ENCODE measurements at places on chromosomes 7 and 10.
A peak's percentile ranks its signal among the peaks of the same experiment; 100 is the strongest.

- DNase-seq: no peak
Measured at GRCh38 chr7:33593611-33594010, 311.7 kb upstream of the BMPER start.

- no peak for DNase-seq
Measured at GRCh38 chr10:4658777-4659176, 167.2 kb upstream of the AKR1E2 start.

GRCh38 chr7:18294411-18294810 is 201.1 kb upstream of the HDAC9 start:
- no peak for DNase-seq

DNA sequence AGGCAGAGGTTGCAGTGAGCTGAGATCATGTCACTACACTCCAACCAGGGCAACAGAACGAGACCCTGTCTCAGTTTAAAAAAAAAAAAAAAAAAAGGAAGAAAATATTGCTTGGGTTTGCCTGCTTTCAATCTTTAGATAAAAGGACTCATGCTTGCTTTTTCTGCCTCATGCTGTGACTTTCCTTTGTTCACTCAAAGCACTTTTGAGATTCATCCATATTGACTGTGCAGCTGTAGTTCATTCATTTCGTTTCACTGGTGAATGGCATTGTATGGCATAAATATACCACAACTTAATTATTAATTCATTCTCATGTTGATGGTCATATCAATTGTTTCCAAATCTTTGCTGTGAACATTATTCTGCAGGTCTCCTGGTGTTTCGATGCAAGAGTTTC is 97.6 kb upstream of the NFE2L3 start:
- DNase-seq: no peak

- DNase-seq: no peak
Measured at GRCh38 chr10:107715565-107715964, 551.1 kb upstream of the SORCS1 start.

- no peak for DNase-seq
Measured at GRCh38 chr10:18066947-18067346, 73.3 kb upstream of the CACNB2 start.

GRCh38 chr10:117399341-117400196 is 24.3 kb upstream of the PDZD8 start:
- DNase-seq: no peak

DNA sequence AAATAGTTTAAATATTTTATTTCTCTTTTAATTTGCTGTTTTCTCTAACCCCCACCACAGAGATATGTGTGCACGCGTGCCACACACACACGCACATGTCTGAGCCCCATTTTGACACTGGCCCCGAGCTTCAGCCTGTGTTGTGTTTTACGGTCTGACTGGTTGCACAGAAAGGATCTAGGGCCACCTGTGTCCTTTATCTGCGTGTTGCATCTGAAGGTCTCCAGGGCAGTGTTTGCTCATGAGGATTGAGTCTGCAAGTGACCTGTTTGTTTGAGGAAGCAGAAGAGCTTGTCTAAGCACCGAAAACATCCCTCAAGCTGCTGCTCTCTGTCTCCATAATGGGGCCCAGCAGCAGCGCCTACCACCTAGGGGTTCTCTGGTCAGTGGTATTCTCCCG is 266.4 kb upstream of the LYZL1 start:
- DNase-seq: no peak

- DNase-seq: no peak
Measured at GRCh38 chr10:47441938-47442337, 42.0 kb downstream of the ANXA8 start.

DNA sequence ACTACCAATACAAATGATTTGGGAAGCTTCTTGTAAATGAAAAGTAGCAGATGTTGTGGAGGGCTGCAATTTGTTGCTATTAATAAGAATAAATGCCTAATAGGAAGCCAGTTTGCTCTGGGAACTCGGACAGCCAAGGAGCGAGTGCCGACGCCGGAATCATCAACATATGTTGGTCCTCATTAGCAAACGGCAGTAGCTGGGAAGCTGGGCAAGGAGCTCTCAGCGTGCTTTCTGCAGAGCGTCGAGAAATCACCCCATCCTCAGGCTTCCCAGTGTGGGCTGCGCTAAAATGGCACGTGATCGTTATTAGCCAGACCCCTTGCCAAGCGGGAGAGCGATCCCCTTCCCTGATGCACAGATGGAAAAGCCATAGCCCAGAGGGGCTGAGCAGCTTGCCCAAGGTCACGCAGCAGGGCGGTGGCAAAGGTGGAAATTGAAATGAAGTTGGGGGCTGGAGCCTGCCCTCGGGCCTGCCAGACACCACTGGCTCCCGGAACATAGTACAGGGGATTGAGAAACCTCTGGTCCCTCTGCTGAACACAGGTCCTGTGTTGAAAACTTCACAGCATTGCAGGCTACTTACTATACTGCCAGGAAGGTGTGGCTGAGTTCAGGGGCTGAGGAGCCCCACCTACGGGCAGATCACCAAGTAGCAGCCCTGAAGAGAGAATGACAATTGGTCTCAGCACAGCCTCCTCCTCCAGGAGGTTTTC is 326.9 kb downstream of the PLXNA4 start:
- no peak for DNase-seq

DNA sequence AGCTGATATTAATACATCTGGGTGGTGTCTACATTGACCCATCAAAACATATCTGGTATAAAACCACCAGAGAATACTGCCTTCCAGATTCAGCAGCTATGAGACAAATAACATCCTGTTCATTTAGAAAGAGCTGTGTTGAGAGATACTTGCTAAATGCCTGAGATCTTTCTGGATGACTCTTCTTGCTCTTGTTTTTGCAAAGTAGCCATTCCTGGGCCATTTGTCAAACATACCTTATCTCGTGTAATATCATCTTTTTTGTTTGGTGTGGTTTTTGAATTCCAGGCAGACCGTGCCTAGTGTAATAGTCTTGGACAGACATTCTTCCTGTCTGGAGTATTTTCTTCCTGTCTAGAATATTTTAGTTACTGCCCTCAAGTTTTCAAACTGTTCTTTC is 74.7 kb upstream of the PRR15 start:
- no peak for DNase-seq

GRCh38 chr7:4806983-4807597 is 31.7 kb downstream of the AP5Z1 start:
- DNase-seq: no peak

- DNase-seq: no peak
Measured at GRCh38 chr10:73653701-73654100, 2.1 kb downstream of the SYNPO2L start.

- no peak for DNase-seq
Measured at GRCh38 chr7:100676501-100677306, 3.2 kb downstream of the GNB2 start.

GRCh38 chr10:89414879-89415821 is 782 bp downstream of the IFIT5 start:
- DNase-seq: peak; percentile 72

- no peak for DNase-seq
Measured at GRCh38 chr10:18456984-18457383, 194.4 kb downstream of the NSUN6 start.

GRCh38 chr10:21292763-21293517 is 232.5 kb downstream of the SKIDA1 start:
- peak; percentile 10 for DNase-seq

DNA sequence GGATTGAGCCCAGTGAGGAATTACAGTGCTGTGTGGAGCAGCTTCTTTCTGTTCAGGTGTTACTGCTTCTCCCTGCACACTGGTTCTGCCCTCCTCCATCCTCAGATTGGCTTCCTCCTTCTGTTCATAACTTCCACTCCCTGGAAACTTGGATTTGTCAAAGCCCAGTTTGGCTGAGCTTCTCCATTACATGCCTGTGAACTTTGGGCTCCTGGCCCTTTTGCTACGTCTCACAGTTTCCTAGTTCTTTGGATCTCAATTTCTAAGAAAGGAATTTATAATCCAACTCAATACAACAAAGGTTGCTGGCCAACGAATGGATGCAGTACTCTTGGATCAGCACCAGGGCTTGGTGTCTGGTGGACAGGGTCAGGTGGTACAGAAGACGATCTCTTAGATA is 318.1 kb downstream of the RPS24 start:
- DNase-seq: no peak

DNA sequence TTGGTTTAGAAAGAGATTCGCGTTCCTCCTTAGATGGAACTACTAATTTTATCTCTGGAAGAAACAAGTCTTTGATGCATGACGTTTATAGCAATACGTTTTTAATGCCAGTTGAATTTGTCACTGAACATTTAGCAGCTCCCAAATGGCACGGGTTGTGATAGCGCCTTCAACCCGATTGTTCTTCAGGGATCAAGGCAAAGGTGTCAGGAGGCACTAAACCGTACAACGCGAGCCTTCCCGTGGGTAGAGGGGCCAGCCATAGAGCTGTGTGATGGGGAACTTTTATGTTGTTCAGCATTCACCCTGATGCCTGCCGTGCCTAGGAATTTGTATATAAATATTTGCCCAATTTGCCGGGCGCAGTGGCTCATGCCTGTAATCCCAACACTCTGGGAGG is 3.4 kb downstream of the GET4 start:
- no peak for DNase-seq

- DNase-seq: no peak
Measured at GRCh38 chr10:63415640-63416244, 50.0 kb downstream of the JMJD1C start.

DNA sequence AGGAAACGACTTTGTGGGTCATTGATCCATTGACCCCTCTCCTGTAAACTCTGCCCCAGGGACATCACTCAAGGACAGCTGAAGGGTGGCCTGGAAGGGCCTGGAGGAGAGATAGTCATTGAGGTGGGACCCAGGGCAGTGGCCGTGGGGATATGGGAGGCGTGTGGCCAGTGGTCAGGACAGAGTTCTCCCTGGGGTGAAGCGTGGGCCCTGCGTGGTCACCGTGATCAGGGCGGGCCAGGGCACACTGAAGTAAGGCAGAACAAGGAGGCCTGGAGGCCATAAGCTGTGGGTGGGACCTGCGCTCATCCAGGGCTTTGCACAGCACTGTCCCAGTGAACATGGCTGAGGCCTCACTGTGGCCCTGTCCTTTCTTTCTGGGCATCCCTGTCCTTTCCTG is 177.9 kb downstream of the ZNF248 start:
- DNase-seq: no peak

- DNase-seq: no peak
Measured at GRCh38 chr10:59323036-59323459, 39.3 kb downstream of the FAM13C start.

DNA sequence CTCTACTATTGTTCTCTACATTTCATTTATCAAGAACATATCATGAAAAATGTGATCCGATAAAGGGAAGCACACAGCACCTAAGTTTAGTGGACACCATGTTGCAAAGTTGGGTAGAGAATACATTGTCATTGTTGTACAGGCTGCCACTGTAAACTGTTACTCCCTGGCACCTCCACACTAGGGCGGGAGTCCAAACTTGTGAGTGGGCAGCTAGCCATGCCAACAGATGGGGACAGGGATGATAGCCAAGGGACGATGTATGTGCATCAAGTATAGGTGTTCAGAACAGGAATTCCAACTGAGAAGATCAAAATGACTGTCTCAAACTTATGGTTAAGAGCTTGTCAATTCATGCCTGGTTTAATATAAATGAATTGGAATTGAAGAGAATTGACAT is 31.1 kb upstream of the COMMD3 start:
- DNase-seq: no peak

- no peak for DNase-seq
Measured at GRCh38 chr10:82742478-82742877, 867.5 kb downstream of the NRG3 start.

GRCh38 chr10:51472154-51472553 is 227.2 kb downstream of the CSTF2T start:
- no peak for DNase-seq

DNA sequence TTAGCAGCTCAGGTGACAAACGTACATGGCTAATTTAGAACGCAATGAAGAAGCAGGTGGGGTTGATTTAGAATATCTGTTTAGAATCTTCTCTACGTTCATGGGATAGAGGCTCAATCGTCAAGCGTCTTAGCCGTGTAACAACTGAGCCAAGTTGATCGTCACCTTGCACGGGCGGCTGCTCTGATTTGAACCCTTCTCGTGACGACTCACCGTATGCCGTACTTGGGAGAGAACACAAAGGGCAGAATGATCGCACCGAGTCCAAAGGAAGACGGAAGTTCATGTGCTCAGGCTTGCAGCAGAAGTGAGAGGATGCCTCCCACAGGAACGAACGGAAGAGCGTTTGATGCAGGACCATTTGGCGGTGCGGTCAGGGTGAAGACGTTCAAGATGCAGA is 108.3 kb upstream of the TCERG1L start:
- DNase-seq: no peak

GRCh38 chr10:71761105-71761511 is 12.2 kb downstream of the VSIR start:
- no peak for DNase-seq

GRCh38 chr7:102823390-102824119 is 74.8 kb downstream of the FAM185A start:
- no peak for DNase-seq

DNA sequence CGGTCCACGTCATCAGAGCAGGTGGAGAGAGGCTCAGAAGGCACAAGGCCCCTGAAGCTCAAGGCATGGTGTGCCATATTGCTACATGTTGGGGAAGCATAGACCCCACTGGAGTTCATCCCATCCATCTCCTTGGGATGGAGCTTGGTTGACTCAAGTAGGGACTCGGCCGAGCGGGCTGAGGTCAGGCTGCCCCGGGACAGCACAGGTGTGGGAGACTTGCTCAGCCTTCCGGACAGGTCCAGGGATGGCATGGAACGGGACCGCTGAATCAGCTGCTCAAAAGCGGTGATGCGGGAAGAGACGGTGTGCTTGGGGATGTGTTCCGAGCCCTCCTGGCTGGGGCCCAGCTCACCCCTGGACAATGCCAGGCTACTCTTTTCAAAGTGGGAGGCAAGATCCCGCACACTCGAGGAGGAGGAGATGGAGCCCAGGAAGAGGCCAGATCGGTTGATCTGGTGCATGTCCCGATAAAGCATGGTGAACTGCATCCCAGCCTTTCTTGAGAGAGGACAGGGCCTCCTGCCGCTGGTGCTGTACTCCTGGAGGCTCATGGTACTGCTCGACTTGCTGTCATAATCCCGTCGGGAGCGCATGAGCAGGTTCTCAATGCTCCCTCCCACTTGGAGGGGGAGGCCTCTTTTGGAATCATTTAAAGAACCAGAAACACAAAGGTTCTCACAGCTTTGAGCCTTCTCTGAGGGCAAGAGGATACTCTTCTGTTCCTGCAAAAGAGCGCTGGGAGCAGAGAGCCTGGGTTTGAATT is 65.6 kb upstream of the PDLIM1 start:
- DNase-seq: no peak

GRCh38 chr7:12851841-12852240 is 164.4 kb downstream of the ARL4A start:
- no peak for DNase-seq

All from anterior cingulate cortex (tissue), 58 donors.